ENCODE measurements at places on chromosomes 7 and 10.

DNA sequence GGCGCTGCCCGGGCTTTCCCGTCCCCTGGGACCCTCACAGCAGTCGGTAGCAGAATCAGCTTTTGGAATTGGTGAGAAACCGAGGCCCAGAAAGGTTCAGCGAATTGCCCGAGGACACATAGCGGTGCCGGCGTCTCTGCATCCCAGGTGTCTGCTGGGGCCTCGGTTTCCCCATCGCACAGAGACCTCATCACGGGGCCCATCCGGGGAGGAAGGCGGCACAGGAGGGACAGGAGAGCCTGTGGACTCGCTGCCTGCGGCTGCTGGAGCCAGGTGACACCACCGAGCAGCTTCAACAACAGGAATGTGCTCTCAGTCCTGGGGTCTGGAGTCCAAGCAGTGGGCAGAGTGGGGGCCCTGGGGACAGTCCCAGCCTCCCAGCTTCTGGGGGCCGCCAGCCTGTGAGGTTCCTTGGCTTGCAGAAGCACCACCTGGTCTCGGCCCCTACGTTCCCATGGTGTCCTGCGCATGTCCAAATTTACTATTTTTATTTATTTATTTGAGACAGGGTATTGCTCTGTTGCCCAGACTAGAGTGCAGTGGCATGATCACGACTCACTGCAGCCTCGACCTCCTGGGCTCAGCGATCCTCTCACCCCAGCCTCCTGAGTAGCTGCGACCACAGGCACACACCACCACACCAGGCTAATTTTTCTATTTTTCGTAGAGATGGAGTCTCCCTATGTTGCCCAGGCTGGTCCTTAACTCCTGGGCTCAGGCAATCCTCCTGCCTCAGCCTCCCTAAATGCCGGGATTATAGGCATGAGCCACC, 539 bp upstream of the COX19 start:
- no peak for DNase-seq

GRCh38 chr7:114875186-114875585, 46.7 kb upstream of the MDFIC start:
- no peak for DNase-seq

- DNase-seq: no peak
Observed at GRCh38 chr7:158979635-158980351, 123.4 kb downstream of the DYNC2I1 start.

- no peak for DNase-seq
Observed at GRCh38 chr10:71316786-71317160, 2.3 kb upstream of the SLC29A3 start.

- DNase-seq: no peak
Observed at GRCh38 chr10:68997211-68997610, 8.6 kb downstream of the KIFBP start.

- no peak for DNase-seq
Observed at GRCh38 chr10:5888351-5888750, 1.3 kb downstream of the ANKRD16 start.

DNA sequence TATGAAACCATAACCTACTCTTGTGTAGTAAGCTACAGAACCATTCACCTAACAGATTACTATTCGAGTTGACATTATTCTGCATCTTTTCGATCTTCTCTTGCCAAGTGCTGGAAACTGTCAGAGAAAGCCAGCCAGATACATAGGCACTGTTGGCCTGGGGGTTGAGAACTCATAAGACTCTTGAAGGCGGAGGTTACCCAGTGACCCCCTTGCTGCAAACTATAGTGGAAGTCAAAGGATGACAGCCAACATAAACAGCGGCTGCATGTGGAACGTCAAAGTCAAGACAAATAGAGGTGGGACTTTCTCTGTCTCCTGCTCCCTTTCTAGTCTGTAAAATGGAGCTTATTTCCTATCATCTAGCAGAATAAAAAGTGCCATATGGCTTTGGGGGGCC, 394.2 kb downstream of the LRMDA start:
- DNase-seq: no peak

- DNase-seq: no peak
Observed at GRCh38 chr7:124701955-124702354, 63.6 kb downstream of the GPR37 start.

- DNase-seq: no peak
Observed at GRCh38 chr7:92303761-92304160, 58.0 kb downstream of the ANKIB1 start.

DNA sequence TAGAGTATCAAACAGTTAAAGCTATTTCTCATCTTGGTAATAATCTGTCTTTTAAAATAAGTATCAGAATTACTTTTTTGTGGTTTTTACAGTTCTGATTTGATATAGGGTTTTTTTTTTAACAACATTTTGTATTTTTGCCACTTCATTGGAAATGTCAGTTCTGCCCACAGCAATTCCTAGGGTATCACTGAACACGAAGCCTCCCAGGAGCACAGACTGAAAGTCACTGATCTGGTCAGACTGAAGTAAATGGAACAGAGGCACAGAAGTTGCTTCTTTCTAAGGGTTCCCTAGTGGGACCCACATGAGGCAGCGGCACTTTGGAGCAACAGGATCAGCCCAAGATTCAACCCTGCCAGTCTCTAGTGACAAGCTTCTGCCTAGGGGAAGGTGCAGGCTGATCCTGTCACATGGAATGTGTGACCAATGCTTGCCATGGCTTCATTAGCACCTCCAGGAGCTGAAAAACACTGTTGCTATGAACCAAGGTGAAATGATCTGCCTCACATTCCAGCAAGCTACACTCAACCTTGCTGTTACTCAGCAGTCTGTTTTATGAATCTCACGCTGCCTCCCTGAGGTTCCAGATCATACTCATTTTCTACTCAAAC, 273.4 kb upstream of the CSTF2T start:
- no peak for DNase-seq

- no peak for DNase-seq
Observed at GRCh38 chr10:30098629-30099028, 39.2 kb upstream of the JCAD start.

DNA sequence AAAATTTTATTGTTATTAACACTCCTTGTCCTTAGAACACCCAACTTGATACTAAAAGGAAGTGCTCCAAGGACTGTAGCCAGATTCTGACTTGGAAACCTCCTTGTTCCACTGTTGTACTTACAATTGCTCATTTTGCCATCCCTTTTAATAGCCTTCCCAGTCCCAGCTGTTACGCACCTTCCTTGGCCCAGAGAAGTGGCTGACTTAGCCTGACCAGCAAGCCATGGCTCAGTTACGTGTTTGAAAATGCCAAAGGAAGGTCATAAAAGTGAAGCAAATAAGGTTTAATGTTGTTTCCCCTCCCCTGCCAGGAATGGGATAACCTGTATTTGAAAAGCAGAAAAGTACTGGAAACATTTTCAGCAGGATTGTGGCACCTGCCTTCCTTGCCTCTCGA, 3.7 kb upstream of the ANKRD1 start:
- no peak for DNase-seq

- DNase-seq: no peak
Observed at GRCh38 chr10:12473491-12473890, 124.1 kb downstream of the CAMK1D start.

DNA sequence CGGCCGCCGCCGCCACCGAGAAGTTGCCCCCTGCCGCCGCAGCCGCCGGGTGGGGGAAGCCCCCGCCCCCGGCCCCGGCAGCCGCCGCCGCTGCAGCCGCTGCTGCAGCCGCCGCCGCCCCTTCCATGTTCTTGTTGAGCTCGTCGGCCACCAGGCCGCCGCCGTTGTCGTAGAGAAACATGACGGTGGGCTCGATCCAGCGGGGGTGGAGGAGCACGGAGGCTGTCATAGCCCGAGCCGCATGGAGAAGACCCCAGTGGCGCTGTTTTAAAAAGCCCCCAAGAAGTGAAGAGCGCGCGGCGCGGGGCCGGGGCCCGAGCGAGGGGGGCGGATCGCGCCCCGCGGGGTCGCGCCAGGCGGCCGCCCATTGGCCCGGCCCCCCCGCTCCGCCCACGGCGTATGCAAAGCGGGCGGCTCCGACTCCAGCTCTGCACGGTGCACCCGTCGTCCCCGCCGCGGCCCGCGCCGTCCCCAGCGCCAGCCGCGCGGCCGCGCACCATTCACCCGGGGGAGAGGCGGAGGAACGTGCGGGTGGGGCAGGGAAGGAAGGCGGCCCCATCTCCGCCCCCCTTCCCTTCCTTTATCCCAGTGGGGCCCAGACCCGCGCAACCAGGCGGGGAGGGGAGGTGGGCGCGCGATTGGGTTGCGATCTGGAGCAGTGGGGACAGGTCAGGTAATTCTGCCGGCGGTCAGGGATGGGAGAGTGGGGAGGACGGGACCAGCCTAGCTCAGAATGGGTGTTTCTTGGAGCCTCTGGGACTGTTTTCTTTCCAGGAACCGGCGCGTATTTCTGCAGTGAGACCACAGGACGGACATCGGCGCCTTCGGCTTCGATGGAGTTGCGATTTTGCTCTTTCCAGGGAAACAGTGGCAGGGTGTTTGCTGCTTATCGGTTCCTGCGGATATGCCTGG, at the start of gene HOXA13:
TSS of gene HOXA13 (minus strand) at position 243 of the 912 bp plus-strand sequence. CDS start at position 229, 14 bp downstream.
- DNase-seq: peak; percentile 26

- DNase-seq: no peak
Observed at GRCh38 chr10:89563861-89564478, 28.6 kb upstream of the SLC16A12 start.

DNA sequence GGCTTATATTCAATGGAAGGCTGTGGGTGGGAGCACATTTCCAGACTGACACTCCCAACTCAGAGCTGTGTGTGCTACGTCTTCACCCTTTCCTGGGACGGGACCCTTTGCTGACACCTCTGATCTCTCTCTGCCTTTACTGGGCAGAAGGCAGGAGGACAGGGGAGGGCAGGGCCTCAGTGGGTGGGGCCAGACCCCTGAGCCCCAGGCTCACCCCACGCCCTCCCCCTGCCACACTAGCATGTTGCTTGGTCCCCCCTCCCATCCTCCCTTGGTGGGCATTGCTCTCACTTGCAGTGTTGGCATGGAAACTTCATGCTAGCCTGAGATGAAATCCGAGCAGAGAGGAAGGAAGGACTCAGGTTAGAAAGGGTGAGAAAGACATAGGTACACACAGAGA, 18.4 kb downstream of the TMEM273 start:
- DNase-seq: no peak

DNA sequence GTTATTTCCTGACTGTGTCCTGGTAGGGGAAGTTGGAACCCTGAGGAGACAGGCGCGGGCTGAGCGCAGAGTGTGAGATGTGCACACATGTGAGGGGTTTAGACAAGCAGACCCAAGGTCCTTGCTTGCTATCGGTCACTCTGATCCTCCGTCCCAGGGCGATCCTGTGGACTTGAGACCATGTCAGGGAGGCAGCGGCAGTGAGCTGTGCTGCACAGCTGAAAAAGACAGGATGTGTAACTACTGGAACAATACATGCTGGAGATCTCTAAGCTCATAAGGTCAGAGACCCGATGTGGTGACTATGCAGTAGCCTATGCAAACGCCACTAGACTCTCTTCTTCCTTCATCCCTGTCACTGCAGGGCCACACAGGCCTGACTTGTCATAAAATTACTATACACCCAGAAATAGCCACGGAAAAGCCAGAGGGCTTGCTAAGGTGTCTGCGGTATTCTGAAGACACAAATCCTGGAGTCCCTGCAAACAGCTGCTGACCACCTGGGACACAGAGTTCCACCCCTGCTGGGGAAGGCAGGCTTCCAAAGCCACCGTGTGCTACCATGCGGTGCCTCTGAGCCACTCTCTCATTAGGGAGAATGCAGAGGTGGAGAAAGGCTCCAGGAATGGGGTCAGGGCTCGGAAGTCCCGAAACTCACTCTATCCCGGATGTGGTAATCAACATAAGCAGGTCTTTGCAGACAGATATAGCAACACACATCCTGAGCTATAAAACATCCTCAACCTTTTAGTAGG, 91.1 kb upstream of the DDC start:
- no peak for DNase-seq

DNA sequence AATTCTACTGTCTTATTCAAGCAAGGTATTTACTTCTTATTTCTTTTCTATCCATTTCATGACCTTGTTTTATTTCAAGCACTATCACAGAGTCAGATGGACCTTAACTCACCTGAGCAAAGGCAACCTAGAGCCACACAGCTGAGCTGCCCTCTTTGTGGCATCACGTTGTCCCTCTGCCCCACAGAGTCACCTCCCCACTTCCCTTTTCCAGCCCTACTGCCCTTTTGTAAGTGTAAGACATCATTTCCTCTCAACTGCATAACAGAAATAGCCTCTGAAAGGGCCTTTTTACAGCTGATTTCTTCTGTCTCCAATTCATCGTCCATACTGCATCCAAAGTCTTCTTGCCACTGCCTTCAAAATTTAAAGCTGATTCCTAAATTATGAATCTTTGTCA, 946.0 kb downstream of the NRG3 start:
- DNase-seq: no peak

DNA sequence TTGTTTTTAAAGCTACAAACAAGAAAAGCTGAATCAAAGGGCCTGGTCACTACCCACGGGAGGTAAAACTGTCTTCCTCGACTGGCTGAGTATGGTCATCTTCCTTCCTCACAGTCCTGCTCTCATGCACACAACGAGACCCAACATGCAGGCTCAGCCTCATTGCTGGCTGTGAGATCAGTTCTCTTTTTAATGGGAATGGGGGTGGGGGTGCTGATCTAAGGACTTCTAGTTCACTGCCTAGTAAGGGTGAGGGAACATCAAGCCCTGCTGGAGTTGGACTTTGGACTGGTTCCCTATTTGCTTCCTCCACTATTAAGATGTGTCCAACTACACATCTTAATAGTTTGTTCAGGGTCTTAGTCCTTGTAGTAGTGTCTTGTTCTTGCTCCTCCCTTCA, 48.2 kb downstream of the ABCB4 start:
- no peak for DNase-seq

GRCh38 chr7:66950763-66951162, 29.7 kb downstream of the TMEM248 start:
- DNase-seq: no peak

GRCh38 chr10:111034598-111035310, 42.1 kb upstream of the ADRA2A start:
- DNase-seq: no peak

DNA sequence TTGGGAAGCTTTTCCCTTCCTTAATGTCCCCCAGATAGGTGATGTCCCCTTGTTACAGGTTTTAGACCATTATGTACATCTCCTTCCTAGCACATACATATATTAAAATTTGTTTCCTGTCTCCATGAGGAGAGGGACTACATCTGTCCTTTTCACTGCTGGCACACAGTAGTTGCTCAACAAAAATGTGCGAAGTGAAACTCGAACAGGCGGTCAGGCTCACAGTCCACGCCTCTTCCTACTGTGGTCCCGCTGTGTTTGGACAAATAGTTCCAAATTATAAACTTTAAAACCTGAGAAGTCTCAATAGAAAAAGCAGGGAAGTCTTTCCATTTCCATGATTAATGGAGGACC, 1.2 kb upstream of the HHEX start:
- no peak for DNase-seq

- no peak for DNase-seq
Observed at GRCh38 chr10:103259989-103260388, 14.3 kb downstream of the RPEL1 start.

GRCh38 chr7:117312593-117313580, 10.0 kb downstream of the WNT2 start:
- no peak for DNase-seq

DNA sequence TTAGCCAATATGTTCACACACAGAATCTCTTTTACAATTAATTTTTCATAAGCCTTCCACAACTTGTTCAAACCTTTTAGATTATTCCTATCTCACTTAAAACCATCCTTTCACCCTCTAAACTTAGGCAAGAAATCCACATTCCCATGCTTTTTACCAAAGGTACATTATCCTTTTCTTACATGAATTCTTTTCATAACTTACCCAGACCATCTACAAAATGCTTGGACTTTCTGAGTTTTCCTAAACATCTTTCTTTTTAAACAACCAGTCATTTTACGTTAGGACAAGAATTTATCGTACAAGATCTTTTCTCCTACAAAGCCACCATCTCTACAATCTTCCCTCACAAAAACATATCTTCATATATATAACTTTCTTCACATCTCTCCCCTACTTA, 18.8 kb upstream of the GARS1 start:
- DNase-seq: no peak

GRCh38 chr7:98448766-98449165, 47.9 kb upstream of the BAIAP2L1 start:
- no peak for DNase-seq

Data from activated T-cell treated with anti-CD3 and anti-CD28 coated beads, Interleukin-2, amount 50 U/mL, for 48 hours (primary cell).